A172 (cell line): ENCODE measurements at places on chromosomes 3 and 15.

- DNase-seq = no peak
These were observed 178.7 kb upstream of the MCTP2 start for GRCh38 chr15:94052711-94053110.

DNA sequence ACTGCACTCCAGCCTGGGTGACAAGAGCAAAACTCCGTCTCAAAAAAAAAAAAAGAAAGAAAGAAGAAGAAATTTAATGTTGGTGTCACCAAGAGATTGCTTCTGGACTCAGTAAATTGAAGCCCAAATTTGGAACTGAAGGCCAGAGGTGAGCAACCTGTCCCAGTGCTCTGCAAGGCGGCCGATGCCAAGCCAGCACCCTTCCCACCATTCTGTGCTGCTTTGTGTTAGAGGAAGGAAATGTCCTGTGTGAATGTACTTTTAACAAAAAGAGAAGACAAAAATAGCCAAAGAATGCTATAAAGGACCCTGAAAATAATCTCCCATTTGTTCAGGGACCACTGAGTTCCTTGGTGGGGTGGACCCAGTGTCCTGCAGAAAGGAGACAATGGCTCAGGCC lies 44.6 kb downstream of the CDC25A start:
- no peak for DNase-seq

DNA sequence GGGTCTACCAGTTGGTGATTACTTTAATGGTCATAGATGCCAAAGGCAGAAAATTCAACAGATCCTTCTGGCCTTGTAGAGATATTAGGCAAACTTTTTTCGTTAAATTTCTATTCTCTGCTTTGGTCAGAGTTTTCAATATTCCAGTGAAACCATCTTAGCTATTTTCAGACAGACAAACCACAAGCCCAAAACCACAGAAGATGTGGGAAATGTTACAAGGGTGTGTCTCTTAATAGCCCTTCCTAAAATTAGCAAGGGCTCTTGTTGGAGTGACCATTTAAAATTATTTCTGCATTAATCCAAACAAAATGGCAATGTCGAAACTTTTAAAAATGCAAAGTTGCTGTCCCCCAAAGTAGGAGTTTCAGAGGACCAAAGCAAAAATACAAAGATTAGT lies 102.8 kb downstream of the ARRDC4 start:
- DNase-seq = no peak

GRCh38 chr3:117938974-117939373 lies 1095.7 kb downstream of the IGSF11 start:
- DNase-seq = no peak
